ENCODE measurements at places on chromosomes 3 and 15.

- DNase-seq = no peak
These were observed 213.0 kb upstream of the ROBO2 start for GRCh38 chr3:76826861-76827260.

DNA sequence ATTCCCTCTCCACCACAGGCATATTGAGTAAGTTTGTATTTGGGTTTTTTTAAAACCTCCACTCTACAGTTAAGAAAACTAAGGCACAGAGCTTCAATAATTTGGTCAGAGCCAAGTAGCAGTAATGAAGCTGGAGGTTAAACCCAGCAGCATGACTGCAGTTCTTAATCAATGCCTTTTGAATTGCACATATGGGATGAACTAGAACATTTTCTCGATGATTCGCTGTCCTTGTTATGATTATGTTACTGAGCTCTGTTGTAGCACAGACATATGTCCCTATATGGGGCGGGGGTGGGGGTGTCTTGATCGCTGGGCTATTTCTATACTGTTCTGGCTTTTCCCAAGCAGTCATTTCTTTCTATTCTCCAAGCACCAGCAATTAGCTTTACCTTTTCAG lies 1.6 kb upstream of the CCR5 start:
- no peak for DNase-seq

DNA sequence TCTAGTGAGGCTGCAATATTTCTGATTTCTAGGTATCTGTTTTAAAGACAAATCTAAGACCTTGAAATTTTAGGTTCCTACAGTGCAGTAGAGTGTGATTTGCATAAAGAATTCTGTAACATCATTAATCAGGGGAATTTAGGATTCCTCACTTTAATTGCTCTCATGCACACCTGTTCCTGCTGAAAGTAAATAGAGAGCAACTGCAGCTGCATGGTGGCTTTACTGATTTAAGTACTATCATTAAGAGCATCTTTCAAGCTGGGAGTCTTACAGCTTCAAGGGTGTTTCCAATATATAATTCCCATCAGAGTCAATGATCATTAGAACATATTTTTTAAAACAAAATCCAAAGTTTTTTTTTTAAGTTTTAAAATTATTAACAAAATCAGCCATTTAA lies 36.0 kb upstream of the C3orf70 start:
- no peak for DNase-seq

DNA sequence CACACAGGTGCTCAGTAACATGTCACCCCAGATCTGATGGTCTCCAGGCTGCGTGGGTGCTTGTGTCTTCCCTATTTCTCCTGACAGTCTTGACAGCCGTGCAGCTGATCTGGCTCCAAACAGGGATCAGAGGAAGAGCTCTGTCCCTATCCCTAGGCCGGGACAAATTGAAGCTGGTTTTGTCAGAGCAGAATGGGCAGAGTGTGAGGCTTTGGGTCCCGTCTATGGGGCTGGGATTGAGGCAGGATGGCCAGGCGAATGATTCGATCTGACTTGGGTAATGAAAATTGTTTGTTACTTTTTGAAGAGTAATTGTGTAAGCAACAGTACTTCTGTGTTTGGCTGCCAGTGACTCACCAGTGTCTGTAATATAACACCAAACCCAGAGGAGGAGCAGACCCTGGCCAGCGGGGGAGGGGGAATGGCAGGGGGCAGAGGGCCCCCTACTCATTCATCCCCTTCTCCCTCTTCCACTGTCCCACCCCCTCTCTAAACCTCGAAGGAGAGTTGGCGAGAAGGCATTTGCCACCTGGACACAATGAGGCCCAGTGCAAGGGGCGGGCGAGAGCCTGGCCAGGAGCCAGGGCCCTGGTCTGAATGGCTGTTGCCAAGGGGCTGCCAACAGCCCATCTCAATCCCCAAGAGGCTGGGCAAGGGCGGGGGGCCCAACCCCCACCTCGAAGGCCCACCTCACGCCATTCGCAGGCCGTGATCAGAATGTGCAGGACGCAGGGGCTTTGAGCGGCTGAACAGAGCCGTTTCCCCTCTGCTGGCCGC lies 4.9 kb upstream of the MAGEF1 start:
- DNase-seq = no peak

- no peak for DNase-seq
These were observed 76.0 kb downstream of the ZNF609 start for GRCh38 chr15:64536244-64536836.

GRCh38 chr15:31349233-31350141 lies 22.9 kb downstream of the KLF13 start:
- no peak for DNase-seq

Measured in stimulated activated CD8-positive, alpha-beta memory T cell treated with anti-CD3 and anti-CD28 coated beads, Interleukin-4, amount 100 ng/mL, for 1 hour (primary cell).